ENCODE measurements at places on chromosomes 1 and 21. TPM values are rescaled to one million over a fixed set of nuclear protein-coding genes. Genes with fewer than 3 reads are reported as not detected.

DNA sequence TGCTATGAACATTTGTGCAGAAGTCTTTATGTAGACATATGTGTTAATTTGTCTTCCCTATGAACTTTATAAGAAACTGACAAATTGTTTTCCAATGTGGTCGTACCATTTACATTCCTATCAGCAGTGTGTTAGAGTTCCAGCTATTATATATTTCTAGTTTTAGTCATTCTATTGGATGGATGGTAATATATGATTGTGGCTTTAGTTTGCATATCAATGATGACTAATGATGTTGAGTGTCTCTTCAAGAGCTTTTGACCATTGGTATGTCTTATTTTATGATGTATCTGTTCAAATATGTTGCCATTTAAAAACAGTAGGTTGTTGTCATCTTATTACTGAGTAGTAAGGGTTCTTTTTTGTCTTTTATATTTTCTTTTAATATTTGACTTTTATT is 16.2 kb upstream of the ZNF326 start:
- DNase-seq = peak; percentile 74

- peak; percentile 91 for DNase-seq
These were observed 47.6 kb downstream of the ATP6V1G3 start for GRCh38 chr1:198492872-198493271.

DNA sequence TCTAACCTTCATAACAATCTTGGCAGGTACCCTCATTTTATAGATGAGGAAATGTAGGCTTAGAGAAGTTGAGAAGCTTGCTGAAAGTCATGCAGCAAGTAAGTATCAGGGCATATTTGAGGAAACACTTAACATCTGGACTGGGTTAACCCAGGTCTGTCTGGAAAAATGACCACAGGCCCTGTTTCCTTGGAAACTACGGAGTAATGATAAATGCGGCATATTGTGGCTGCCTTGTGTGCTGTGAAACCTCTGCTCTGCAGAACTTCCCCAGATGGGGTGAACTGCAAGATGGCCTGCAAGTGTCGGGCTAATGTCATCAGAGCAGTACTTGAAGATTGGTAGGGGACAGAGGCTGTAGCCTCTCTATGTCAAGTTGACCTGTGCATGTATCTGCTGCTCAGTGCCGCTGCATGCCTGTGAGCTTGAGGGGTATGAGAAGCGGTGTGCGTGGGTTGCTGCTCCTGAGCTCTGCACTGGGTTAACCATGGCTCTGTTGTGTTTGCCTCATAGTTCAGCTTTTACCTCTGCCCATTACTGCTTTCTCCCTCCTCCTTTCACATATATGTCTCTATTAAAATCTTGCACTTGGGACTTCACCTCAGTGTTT is 83.1 kb downstream of the WDR3 start:
- DNase-seq = no peak

Gene THEM5
- not detected for total RNA-seq

DNA sequence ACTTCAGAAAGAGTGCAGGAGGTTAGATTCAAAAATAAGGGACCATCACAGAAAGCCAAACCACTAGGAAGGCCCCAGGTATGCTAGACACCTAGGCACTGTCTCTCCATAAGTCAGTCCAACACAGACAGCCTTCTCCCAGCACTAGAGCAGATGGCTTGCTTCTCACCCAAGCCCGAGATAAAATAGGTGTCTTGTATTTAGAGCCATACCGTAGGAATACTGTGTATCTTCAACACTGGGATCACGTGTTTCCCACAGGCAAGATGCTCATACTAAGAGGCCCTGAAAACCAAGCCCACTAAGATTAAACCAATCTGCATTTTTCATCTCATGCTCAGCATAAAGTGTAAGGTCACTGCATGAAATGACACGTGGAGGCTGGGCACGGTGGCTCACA is 223.3 kb upstream of the KAZN start:
- no peak for DNase-seq

DNA sequence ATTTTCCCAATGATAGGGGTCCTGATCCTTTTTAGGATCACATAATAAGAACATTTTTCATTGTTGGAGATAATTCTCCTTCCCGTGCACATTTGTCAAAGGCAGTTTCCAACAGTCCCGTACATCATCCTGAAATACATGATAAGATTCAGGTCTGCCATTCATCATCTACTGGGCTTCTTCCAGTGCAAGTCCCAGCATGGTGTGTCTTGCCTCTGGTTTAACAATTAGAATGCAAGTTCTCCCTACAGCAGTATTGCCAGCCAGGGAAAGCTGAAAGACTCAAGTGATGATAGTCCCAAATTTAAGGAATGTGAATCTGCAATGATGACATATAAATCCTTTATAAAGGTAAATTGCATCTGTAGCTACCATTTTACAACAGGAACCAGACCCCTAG is 146.2 kb downstream of the DAB1 start:
- no peak for DNase-seq

Gene GJA8
- not detected for total RNA-seq

DNA sequence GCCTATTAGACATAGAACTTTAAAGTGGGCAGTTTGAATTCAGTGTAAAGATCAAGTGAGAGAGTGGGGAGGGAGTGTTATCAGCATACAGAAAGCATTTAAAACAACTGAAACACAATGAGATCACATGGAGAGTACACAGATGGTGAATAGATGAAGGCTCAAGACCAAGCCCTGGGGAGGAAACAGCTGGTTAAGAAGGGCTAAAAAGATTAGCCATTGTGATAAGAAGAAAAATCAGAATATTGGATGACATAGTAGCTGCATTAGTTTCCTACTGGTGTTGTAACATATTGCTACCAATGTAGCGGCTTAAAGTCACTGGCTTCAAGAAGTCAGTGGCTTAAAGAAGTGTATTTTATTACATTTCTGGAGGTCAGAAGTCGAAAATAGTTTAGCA is 443.4 kb upstream of the RGS18 start:
- no peak for DNase-seq

Gene CSMD2
- total RNA-seq = 0.28 TPM

DNA sequence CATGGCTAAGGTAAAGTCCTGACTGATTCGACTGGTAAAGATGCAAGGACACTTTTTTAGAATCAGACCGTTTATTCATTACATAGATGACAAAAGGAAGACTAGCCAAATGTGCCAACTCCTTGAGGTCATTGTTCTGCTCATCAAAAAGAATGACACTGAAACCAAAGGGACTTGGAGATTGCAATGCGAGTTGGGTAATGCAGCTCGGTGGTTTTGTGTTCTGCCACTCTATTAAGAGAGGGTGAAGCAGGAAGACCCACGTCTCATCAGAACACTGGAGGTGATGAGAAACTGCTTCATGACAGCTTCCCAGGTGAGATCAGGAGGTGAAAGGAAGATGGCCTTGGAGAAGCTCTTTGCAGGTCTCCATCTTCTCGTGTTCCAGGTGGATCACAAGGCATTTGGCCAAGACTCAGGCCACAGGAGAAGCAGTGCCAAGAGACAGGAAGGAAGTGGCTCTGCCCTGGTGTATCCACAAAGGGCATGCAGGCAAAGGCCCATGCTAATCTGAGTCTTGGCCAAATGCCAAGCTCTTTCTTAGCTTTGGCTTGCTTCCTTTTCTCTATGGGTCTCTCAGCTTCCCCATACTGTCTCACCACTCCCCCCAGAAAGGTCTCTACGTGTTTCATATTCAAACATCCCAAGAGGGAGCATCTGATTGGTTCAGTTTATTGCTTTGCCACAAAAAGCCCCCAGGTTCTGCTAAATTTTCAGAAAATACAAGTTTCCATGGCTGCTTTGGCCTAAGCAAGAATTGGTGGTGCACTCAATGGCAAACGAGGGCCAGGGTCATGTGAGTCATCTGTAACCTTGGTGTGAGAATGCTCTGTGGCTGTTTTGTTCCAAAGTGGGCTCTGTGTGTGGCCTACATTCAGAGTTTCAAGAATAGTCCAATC is 5.7 kb upstream of the CCT8 start:
- no peak for DNase-seq

DNA sequence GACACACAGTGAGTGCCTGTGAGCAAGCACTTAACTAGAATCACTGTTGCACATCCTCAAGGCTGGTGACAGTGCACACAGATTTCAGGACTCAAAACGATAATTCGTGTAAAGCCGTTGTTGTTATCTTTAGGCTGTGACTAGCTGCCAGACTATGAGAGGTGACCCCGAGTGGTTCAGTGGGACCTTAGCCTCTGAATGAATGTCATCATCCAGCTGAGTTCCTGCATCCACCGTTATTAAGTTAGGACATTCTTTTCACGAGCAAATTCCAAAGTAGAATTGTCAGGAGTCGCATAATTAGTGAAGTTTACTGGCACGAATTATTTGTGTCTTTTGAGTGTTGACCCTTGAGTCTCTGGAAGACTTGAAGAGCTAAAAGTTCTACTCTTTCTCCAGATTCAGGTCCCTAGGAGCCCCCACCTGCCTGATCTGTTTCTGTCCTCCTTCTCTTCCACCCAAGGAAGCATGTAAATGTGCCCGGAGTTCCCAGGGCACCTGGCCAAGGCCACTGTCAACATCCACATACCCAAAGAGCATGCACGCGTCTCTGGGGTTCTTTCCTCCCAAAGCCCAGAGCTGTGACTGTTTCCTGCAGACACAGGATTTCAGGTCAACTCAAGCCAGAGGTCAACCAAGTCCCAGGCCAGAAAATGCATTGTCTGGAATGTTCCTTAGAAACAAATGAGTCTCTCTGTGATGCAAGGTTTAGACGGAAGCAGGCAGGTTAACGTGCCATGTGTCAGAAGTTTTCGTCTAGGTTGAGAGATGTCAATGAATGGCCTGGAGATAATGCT is 207.2 kb downstream of the TOMM20 start:
- DNase-seq = peak; percentile 70

GRCh38 chr21:41597811-41598231 is 89.9 kb upstream of the TMPRSS2 start:
- no peak for DNase-seq

Gene CD244
- not detected for total RNA-seq

DNA sequence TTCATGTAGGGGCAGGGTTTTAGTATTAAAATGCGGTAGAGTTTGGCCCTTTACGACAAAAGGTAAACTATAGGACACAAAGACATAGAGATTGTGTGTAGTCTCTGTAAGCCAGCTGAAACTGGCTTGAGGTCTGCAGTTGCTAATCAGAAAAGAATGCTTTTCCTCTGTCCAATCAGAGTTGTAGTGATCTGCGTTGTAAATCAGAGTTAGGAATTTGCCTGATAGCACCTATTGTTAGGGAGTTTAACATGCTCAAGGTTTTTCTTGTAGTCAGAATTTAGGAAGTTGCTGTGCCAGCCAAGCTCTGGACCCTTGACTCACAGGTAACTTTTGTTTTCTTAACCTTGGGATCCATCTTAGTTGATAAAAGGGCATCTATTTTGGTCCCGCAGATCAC is 61.2 kb upstream of the VTCN1 start:
- no peak for DNase-seq

GRCh38 chr21:41667136-41667535 is 99.7 kb downstream of the RIPK4 start:
- no peak for DNase-seq

DNA sequence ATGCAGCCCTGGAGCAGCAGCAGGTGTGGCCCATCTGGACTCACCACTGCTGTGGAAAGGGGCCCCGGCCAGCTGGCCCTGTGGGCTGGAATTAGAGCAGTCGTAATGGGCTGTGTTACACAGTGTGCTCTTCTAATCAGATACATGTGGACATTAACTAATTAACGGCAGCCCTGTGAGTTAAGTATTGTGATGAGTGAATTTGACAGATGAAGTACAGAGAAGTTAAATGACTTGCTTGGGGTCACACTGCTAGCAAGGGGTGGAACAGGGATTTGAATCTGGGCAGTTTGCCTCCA is 58.6 kb downstream of the MDM4 start:
- peak; percentile 16 for DNase-seq

GRCh38 chr1:87146986-87147385 is 181.7 kb upstream of the LMO4 start:
- DNase-seq = no peak

DNA sequence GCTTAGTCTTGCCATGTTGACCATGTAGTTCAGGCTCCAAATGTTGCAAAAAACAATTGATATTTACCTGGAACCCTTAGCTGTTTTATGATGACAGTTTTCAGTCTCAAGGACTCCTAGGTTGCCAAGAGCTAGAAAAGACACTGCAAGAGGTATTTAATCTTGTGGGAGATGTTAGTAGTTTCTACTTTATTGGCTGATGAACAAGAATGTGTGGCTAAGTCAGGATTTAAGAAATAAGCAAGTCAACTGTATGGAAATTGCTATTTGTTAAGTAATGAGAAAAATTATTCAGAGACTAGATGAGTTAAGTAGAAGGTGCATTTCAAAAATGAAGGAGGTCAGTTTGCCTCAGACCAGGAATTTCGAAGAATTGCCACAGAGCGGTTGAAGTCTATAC is 639.7 kb upstream of the USP24 start:
- DNase-seq = peak; percentile 54

- no peak for DNase-seq
These were observed 1.6 kb downstream of the UBASH3A start for GRCh38 chr21:42405064-42406013.

GRCh38 chr1:78892260-78892840 is 114.2 kb downstream of the ADGRL4 start:
- DNase-seq = peak; percentile 61

GRCh38 chr1:198711837-198712236 is 73.0 kb downstream of the PTPRC start:
- no peak for DNase-seq

DNA sequence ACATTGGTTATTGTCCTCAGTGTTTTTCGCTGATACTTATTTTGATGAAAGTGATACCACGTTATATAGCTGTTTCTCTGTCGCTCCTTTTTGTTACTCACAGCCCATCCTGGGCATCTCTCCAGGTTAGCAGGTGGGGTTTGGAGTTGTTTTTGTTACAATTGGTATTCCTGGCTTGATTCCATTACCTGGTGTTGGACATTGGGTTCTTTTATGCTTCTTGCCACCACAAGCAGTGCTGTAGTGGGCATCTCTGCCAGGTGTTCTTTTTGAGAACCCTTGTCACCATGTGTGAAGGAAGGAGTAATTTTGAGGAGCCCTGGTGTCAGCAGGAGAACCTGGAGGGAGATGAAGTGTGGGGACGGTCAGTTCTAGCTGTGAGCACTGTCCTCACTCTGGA is 47.5 kb upstream of the PWP2 start:
- DNase-seq = no peak

DNA sequence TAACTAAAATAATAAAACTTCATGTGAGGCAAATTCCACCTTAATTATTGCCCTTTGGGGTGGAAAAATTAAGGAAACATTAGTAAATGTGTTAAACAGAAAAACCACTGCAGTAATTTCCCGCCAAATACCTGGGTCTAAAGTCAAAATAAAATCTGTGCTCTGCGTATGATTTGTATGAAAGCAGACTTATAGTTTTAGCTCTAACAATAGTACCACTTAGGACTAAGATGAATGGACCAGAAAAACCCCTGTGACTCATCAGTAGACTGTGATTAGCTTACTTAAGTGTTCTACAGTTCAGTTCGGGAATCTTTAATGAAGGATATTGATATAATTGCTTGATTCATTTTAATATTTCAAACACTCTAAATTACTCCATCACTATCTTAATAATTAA is 23.3 kb upstream of the C1orf105 start:
- DNase-seq = peak; percentile 75

- no peak for DNase-seq
These were observed 111.6 kb upstream of the ZC3H12A start for GRCh38 chr1:37362594-37363385.

Gene FOXO6
- total RNA-seq = not detected

Gene DRAXIN
- under 0.01 TPM for total RNA-seq

- DNase-seq = no peak
These were observed 4.3 kb upstream of the S100A9 start for GRCh38 chr1:153353226-153353947.

All from IMR-90 (cell line).